ENCODE measurements at places on chromosomes 7 and 10. TPM values are rescaled to one million over a fixed set of nuclear protein-coding genes. Genes with fewer than 3 reads are reported as not detected.

TMEM176B gene
- total RNA-seq = 0.44 TPM

CHRM2 gene
- total RNA-seq = not detected

CALD1 gene
- total RNA-seq = 61.8 TPM

BET1 gene
- 14.5 TPM for total RNA-seq

GRM8 gene
- total RNA-seq = 7.8 TPM

CYP3A7 gene
- not detected for total RNA-seq

TLL2 gene
- 0.17 TPM for total RNA-seq

AGR2 gene
- not detected for total RNA-seq

PRR15 gene
- total RNA-seq = not detected

MMRN2 gene
- 5.4 TPM for total RNA-seq

HYAL4 gene
- not detected for total RNA-seq

RBP3 gene
- total RNA-seq = not detected

TFR2 gene
- total RNA-seq = 5.1 TPM
